Stimulated activated CD8-positive, alpha-beta memory T cell treated with anti-CD3 and anti-CD28 coated beads, Interleukin-4, amount 100 ng/mL, for 24 hours (primary cell): ENCODE measurements at places on chromosomes 11 and 22.

- DNase-seq: no peak
Observed at GRCh38 chr11:107722662-107723061, 10.8 kb upstream of the SLN start.

GRCh38 chr11:131186629-131187101 is 183.8 kb upstream of the NTM start:
- DNase-seq: no peak

DNA sequence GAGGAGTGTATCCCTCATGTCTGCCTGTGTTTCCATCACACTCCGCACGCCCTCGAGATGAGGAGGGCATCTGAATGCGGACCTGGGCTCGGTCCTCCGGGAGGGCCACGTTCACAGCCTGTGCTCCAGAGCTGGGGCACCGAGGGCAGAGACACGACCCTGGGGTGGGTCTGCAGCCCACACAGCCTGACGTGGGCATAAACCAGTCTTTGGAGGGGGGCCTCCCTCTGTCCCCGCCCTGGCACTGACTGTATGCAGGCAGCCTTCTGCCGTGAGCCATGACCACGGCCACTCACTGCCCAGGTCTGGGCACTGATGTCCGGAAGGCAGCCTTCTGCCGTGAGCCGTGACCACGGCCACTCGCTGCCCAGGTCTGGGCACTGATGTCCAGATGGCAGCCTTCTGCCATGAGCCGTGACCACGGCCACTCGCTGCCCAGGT is 1425.1 kb downstream of the BRD1 start:
- no peak for DNase-seq

- no peak for DNase-seq
Observed at GRCh38 chr11:61820174-61820573, 3.4 kb upstream of the FADS1 start.
